ENCODE measurements at places on chromosomes 3 and 15.
A peak's percentile ranks its signal among the peaks of the same experiment; 100 is the strongest.

- DNase-seq, result no peak
Measured at GRCh38 chr15:101225658-101226057, 26.2 kb downstream of the CHSY1 start.

DNA sequence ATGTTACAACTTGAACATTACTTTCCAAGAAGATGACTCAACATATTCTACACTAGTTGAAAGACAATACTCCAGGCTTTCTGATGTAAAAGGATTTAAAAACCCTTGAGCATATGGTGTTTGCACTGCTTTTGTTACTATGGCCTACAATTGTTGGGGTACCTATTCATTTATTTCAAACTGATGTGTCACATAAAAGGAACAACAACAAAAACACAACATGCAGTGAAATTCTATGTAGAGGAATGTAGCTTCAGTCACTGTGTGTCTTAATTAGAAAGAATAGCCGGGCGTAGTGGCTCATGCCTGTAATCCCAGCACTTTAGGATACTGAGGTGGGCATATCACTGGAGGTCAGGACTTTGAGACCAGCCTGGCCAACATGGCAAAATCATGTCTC is 1.6 kb downstream of the SPATA16 start:
- no peak for DNase-seq

DNA sequence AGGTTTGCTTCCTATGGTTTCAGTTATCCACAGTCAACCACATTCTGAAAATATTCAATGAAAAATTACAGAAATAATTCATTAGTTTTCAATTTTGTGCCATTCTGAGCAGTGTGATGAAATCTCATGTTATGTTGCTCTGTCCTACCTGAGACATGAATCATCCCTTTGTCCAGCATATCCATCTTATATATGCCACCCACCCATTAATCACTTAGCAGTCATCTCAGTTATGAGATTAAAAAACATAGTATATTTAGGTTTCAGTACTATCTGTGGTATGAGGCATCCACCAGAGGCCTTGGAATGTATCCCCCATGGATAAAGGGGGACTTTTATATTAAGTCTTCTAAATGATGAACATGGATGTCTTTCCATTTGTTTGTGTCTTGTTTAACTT is 64.7 kb upstream of the PROK2 start:
- DNase-seq, result no peak

DNA sequence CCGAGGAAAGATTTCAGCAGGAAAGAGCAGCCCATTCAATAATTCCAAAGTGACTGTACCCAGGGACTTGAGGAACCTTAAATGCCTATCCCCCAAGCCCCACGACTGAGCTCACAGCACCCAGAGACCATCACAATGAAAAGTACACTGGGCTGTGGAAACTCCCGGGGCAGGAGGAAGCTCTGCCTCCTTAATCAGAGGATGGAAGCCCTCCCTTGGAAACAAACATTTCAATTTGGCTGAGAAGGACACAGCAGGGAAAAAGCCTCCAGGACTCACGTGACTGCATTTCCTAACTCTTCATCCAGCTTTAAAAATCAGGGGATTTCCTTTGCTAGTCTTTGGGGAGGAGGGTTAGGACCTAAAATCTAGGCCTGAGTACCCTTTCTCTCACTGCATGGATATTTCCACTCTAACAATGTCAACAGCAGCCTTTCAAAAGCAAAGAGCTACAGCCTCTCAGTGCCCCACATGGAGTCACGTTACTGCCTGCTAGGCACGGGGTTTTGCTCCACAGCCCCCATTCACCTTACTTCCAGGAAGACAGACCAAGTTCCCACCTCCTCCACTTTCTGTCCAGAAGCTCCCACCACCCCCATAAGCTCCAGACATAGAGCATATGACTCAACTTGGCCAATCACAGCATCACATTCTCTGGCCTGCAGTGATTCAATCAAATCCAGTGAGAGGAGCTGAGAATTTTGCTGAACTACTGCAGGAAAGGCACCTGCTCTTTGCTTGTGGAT is 68.9 kb upstream of the WNT5A start:
- no peak for DNase-seq

- no peak for DNase-seq
Measured at GRCh38 chr3:56115199-56115598, 353.1 kb downstream of the ERC2 start.

DNA sequence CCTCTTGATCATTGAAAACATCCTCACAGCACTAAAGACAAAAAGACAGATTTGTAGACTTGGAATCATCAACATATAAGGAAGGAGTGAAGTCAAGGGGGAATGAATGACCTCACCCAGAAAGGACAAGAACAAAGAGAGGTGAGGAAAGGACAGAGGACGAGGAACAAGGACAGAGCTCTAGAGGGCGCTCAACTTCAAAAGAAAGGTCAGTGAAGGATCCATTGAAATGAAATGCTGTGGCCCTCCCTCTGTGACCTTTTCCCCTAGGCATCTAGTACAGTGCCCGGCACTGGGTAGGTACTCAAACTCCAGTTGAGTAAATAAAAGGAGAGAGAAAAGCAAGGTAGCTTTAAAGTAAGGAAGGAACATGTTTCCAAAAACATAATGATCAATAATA is 2.6 kb downstream of the ATP8B4 start:
- DNase-seq, result peak; percentile 39

DNA sequence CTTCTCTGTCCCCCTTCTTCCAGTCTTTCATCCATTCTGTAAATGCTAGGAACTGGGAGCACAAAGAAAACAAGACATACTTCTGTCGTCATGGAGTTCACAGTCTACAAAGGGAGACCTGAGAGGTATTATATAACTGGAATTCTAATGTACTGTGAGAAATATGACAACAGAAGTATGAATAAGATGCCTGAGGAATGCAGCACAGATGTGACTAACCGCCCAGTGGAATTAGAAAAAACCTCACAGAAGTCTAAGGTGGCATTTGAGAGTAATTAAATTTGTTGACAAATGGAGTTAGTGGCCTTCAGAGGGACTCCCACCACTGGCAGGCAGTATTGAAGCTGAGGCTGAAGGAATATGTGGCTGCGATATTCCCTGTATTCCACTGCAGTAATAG is 168.5 kb upstream of the FAM3D start:
- peak; percentile 49 for DNase-seq

- no peak for DNase-seq
Measured at GRCh38 chr15:75671730-75672602, 24.3 kb downstream of the SNX33 start.

DNA sequence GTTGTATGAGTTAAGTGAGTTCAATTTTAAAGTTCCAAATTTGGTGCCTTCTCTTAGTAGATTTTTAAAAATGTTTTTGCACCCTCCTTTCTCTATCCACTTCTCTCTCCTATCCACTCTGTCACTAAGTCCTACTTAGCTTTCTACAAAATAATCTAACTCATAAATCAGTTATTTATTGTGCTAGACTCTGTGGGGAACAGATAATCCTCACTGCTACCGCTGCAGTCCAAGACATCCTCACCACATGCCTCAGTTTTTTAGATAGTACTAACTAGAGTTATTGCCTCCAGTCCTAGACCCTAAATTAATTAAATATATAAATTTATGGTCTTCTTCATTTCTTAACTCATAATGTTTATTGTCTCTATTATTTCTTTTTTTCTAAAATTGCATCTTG is 576.3 kb downstream of the GRM7 start:
- DNase-seq, result no peak

DNA sequence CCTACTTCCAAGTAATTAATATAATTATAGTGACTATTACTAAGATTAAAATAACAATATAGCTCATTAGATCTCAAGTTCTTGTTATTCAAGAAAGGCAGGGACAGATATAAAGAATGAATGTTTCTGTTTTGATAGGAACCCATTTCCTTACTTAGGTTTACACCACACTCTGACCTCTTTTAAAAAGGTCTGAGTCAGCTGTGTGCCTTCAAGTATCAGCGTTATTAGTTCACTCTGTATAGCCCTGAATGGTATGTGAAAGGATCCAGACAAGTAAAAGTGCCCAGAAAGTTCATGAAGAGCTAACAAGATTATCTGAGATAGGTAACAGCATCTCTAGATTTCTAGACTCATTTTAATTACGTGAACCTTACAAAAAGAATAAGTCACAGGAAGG is 28.9 kb downstream of the PDCD10 start:
- no peak for DNase-seq

DNA sequence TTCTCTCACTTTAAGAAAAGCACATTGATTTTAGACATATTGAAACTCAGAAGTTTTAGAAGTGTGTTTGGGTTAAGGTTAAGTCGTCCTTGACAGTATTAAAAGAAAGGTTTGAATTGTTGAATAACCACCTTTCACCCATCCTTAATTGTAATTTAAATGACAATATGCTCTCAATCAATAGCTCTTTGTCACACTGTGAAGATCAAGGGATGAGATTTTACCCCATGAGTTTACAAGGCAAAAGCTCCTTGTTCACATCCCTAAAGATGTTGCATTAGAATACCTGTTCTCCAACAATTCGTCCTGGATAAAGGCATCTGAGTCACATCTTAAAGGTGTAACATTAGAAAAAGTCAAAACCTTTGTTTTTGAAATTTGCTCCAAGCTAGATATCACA is 220.4 kb upstream of the MDFIC2 start:
- DNase-seq, result no peak

GRCh38 chr3:20145874-20146273 is 40.1 kb downstream of the SGO1 start:
- no peak for DNase-seq

DNA sequence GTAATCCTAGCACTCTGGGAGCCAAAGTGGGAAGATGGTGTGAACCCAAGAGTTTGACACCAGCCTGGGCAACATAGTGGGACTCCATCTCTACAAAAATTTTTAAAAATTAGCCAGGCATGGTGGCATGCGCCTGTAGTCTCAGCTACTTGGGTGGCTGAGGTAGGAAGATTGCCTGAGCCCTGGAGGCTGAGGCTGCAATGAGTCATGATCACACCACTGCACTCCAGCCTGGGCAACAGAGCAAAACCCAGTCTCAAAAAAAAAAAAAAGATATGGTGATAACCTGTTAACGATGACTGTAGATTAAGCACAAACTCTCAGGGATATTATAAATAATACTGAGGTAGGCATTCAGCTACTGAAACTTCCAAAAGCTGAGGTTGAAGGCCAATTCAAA is 107.5 kb downstream of the SLC49A4 start:
- DNase-seq, result no peak

DNA sequence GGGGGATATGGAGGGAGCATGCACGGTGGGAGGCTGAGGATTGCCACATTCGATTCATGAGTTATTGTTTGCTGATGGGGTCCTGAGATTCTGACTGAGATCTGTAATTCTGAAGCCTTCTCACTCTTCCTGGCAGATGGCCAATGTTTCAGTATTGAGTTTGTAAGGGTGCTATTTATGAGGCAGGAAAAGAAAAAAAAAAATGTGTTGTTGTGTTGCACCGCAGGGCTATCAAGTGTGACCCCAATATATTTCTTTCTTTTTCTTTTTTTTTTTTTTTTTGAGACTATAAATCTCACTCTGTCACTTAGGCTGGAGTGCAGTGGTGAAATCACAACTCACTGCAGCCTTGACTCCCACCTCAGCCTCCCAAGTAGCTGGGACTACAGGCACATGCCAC is 3.2 kb upstream of the SENP2 start:
- DNase-seq, result no peak

- peak; percentile 14 for DNase-seq
Measured at GRCh38 chr3:195209083-195209846, 61.7 kb downstream of the XXYLT1 start.

GRCh38 chr15:71290002-71290401 is 174.7 kb downstream of the THSD4 start:
- DNase-seq, result no peak

DNA sequence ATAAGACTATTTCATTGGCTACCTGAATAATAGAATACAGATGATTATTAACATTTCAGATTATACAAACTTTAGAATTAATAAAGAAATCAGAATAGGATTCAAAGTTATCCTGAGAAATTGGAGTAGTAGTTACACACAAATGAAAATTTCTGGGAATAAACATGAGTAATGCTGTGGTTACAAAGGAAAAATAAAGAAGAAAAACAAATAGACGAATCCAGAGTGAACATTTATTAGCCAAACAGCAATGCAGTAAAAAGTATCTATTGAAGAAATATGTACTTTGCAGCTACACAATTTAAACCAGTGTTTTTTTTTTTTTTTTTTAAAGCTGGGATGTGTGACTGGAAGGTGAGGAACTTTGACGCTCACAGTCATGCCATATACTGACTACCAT is 1159.2 kb downstream of the TUSC7 start:
- DNase-seq, result peak; percentile 11

DNA sequence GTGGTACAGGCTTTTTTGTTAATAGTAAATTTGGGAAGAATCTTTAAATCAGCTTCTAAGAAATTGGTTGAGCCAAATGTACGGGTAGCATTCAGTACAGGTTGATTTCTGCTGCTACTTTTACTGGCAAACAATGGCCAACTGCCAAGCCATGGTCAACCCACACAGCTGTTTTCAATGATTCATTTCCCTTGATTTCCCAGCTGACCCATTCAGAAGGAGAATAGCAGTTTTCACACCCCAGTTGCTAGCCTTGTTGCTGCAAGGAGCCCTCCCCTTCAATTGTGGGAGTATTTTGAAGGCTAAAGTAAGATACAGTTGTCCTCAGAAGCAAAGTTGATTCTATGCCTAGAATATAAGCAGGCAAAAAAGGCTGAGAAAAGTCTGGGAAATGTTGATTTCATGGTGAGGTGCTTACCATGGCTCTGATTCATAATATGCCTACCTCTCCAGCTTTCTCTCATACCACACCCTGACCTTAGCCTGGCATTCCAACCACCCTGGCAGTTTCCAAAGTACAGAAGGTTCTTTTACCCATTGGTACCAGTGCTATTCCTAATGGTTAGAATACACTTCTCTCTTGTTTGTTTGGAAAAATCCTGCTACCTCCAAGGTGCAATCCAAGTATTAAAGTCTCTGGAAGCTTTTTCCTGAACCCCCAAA is 320.3 kb upstream of the TGFBR2 start:
- peak; percentile 76 for DNase-seq

DNA sequence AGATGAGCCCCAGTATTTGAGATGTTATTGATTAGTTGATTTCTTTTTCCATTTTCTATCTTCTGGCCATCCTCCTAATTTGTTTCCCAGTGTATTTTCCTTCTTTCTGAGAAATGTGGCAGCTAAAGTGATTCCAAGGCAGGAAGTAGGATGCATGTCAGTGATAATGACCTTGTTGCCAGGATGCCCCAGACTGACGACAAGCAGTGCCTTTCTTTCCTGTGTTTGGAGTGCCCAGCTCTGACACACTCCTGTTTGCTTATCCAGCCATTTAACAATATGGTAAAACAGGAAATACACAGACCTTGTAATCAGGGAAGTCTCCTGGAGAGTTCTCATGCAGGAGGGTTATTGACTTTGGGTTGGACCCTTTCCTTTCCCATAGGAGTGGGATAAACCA is 20.4 kb downstream of the TMOD2 start:
- no peak for DNase-seq

GRCh38 chr3:171933441-171933840 is 90.3 kb downstream of the TMEM212 start:
- DNase-seq, result no peak

DNA sequence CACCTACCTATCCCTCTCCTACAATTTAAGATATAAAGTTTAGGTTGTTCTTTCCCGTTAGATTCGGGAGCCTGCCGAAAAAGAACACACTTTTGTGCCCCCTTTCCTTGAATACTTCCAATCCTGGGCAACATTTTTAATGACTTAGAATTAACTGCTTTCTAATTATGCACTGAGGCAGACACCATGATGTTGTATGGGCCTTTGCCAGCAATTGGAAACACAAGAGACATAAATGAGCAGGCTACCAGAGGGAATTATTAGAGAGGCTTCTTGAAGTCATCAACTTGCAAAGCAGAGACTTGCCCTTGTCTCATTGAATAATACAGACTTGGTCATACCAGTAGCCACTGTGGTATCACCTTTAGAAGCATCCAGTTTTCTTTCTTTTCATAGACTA is 96.8 kb downstream of the CDIN1 start:
- DNase-seq, result no peak

All from AG20443 (cell line).